ENCODE measurements at places on chromosomes 3 and 15. TPM values are rescaled to one million over a fixed set of nuclear protein-coding genes. Genes with fewer than 3 reads are reported as not detected.
A peak's percentile ranks its signal among the peaks of the same experiment; 100 is the strongest.

GRCh38 chr3:138909904-138910303 is 37.0 kb downstream of the FOXL2 start:
- H3K27me3 ChIP-seq: no peaks in the 10 kb centered on the region
- no peaks in the 10 kb centered on the region for H3K36me3 ChIP-seq
- H3K27ac ChIP-seq: no peak overlapping the region
- H3K4me3 ChIP-seq: no peak overlapping the region

Gene PLA2G4F
- total RNA-seq: 0.78 TPM

DNA sequence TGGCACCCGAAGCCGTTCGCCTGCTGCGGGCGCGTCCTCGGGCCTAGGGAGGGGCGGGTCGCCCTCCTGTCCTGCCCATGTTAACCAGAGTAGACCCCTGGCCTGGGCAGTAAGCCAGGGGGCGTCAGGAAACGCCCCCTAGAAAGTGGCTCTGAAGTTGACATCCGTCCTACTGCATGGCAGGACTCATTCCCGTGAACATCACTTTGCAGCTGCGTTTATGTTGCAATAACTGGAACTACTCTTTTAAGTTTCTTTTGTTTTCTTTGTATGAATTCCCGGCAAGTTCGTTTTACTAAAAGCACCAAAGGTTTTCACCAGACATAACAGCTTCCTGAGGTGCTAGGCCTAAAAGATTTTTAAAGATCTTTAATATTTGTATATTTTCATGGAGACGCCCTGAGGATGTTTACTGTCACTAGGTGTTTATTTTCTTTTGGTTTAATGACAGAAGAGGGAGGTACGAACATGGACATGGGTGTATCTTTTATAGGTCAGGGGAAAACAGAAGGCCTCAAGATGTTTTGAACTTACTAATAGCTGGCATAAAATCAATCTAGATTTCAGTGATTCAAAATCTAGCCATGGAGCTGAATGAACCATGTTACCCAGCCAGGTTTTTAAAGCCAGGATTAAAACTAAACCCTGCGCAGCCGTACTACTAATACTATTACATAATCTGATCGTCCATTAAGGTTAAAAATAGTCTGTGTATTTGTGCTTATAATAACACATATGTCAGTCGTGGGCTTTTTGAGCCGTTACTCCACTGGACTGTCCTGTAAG is 1.0 kb downstream of the C15orf61 start:
- peaks cover 15% of the 10 kb centered on the region for H3K4me1 ChIP-seq
- H3K27ac ChIP-seq: peak overlapping the region; percentile 97
- H3K27me3 ChIP-seq: no peaks in the 10 kb centered on the region
- peak overlapping the region; percentile 54 for H3K4me3 ChIP-seq
- peak; percentile 44 for DNase-seq

GRCh38 chr3:76349715-76350480 is 564.5 kb upstream of the ZNF717 start:
- peaks cover 5% of the 10 kb centered on the region for H3K4me1 ChIP-seq
- no peak overlapping the region for H3K27ac ChIP-seq
- no peak for DNase-seq
- no peak overlapping the region for H3K4me3 ChIP-seq

GRCh38 chr3:168322941-168323340 is 227.2 kb upstream of the GOLIM4 start:
- no peak overlapping the region for H3K27ac ChIP-seq
- H3K4me3 ChIP-seq: no peak overlapping the region
- H3K4me1 ChIP-seq: no peaks in the 10 kb centered on the region
- no peaks in the 10 kb centered on the region for H3K27me3 ChIP-seq
- peaks cover 36% of the 10 kb centered on the region for H3K36me3 ChIP-seq

- H3K27me3 ChIP-seq: no peaks in the 10 kb centered on the region
- no peak overlapping the region for H3K4me3 ChIP-seq
- H3K4me1 ChIP-seq: peaks cover 65% of the 10 kb centered on the region
Measured at GRCh38 chr15:35693286-35693685, 147.3 kb upstream of the DPH6 start.

DNA sequence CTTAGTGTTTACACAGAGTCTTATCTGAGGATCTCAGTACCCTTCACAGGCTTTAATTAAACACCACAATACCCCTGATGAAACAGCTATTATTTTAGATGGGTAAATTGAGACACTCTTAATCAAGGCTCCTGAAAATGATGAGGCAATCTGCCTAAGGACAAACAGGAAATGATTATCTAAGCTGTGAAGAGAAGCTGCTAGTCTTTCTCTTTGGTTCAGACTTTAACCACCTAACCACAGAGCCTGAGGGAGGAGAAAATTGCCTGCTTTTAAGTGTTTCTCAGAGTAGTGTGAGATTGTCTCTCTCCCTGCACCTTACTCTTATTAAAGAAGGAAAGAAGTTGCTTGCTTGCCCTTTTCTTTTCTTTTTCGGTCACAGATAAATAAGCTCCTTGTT is 364.3 kb upstream of the ADAMTS9 start:
- H3K27me3 ChIP-seq: no peaks in the 10 kb centered on the region
- no peaks in the 10 kb centered on the region for H3K4me1 ChIP-seq
- H3K27ac ChIP-seq: no peak overlapping the region
- no peaks in the 10 kb centered on the region for H3K36me3 ChIP-seq

DNA sequence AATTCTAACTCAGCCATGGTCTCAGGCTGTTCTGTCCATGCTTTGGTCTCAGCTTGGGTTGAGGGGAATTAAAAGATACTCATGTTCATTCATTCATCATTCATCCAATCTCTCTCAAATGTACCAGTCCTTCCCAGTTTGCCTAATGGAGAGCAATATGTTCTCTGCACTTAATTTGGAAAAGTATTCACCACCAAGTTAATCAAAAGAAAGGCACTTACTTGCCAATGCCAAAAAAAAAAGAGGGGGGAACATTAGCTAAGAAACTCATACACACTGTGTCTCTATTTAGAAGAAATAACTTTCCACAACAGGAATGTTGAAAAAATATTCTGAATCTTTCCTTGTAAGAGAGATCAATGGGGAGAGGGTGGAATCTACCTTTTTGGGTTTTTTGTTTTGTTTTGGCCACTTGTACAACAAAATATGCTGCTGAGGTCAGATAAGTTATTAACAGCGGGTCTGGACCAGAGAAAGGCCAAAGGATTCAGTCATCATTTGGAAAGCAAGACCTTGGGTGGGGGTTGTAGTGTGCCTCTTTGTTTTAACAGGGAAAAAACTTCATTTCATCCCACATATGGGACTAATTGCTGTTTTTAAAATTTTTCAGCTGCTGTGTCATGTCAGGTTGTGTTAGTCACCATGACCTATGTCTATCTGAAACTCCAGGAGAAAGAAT is 152.3 kb downstream of the FBN1 start:
- H3K27ac ChIP-seq: no peak overlapping the region
- no peaks in the 10 kb centered on the region for H3K4me1 ChIP-seq
- H3K4me3 ChIP-seq: no peak overlapping the region
- no peaks in the 10 kb centered on the region for H3K27me3 ChIP-seq
- DNase-seq: no peak
- no peaks in the 10 kb centered on the region for H3K36me3 ChIP-seq

DNA sequence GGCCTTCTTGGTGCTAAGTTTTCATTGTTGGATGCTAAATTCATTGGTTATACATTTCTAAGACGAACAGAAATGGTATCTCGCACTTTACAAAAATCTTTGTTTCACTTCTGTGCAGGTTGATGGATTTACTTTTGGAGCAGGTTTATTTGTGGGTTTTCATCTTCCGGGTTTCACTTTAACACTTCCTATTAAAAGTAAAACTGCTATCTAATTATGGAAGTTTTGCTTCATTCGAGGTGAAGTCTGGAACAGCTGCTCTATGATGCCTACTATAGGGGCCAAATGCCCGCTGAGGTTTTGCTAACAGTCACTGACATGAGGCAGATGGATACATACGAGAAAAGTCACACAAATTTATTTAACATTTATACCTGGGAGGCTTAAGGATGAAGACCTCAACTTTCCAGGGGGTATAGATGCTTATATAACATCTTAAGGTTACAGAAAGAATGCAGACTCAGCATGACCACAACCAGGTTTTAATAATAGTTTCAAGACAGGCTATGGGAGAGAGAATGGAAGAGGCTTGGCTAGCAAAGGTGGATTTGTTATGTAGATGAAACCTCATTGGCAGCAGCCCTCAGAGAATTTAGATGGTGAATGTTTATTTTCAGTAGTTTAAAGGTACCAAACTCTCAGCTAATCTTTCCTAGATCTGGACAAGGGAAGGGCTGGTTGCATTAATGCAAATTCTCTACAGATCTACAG is 54.2 kb downstream of the OSTN start:
- H3K27ac ChIP-seq: no peak overlapping the region
- DNase-seq: no peak
- H3K4me1 ChIP-seq: peaks cover 7% of the 10 kb centered on the region

DNA sequence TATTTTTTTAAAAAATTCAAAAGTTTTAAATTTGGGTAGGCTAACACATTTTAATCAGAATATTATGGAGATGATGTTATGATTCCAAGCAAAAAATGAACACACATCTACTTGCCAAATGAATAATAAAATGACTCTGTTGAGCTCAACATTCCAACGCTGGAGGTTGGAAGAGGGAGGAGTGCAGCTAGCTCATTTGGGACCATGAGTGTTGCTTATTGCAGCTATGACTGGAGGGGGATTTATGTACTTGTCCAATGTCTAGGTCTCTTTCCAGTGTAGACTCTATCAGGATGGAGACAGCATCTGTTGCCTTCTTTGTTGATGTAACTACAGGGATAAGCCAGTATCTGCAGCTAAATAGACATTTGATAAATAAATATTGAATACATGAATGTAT is 310.6 kb downstream of the CACNA2D3 start:
- no peak for DNase-seq
- H3K4me3 ChIP-seq: no peak overlapping the region
- H3K4me1 ChIP-seq: no peaks in the 10 kb centered on the region
- no peaks in the 10 kb centered on the region for H3K27me3 ChIP-seq
- no peaks in the 10 kb centered on the region for H3K36me3 ChIP-seq

- H3K27me3 ChIP-seq: no peaks in the 10 kb centered on the region
- no peak for DNase-seq
- no peak overlapping the region for H3K4me3 ChIP-seq
- no peaks in the 10 kb centered on the region for H3K36me3 ChIP-seq
- no peak overlapping the region for H3K27ac ChIP-seq
- peaks cover 8% of the 10 kb centered on the region for H3K4me1 ChIP-seq
Measured at GRCh38 chr3:35665390-35666055, 26.2 kb downstream of the ARPP21 start.

- peaks cover 47% of the 10 kb centered on the region for H3K4me1 ChIP-seq
- H3K27ac ChIP-seq: peak overlapping the region; percentile 14
- H3K27me3 ChIP-seq: no peaks in the 10 kb centered on the region
- H3K4me3 ChIP-seq: no peak overlapping the region
- no peaks in the 10 kb centered on the region for H3K36me3 ChIP-seq
- DNase-seq: no peak
Measured at GRCh38 chr3:29331035-29331434, 50.2 kb downstream of the RBMS3 start.

Gene OXTR
- 0.49 TPM for total RNA-seq

DNA sequence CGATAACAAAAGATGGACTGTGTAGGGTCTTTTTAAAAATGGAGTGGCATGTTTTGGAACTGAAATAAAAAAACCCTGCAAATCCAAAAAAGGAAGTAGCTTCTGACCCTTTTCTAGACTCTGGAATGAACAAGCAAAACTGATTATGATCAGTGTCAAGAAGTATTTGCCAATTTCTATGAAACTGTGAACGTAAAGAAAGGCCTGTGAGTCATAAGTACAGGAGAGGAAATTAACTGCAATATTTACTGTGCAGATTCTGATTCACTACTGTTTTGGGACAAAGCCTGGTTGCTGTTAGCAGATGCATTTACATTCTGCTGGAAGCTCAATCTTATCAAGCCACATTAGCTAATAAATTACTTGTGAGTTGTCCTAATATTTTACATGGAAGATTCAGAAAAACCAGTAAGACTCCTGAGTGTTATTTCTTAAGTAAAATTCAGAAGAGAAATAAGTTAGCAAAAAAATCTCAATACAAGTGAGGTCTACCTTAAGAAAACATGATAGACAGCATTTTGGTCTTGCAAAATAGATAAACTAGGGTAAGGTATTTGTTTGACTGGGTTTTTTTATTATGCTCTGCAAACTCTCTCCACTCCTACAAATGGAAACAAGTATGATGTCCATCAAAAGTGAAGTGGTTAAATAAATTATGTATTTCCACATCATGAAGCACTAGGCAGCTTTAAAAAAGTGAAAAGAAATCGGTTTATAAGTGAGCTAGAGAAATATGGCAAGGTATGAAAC is 90.2 kb upstream of the LMOD3 start:
- no peak overlapping the region for H3K4me3 ChIP-seq
- H3K27me3 ChIP-seq: no peaks in the 10 kb centered on the region
- H3K4me1 ChIP-seq: no peaks in the 10 kb centered on the region
- peak; percentile 89 for DNase-seq
- peaks cover 39% of the 10 kb centered on the region for H3K36me3 ChIP-seq

GRCh38 chr3:39485547-39485946 is 18.1 kb downstream of the MOBP start:
- no peak for DNase-seq
- no peaks in the 10 kb centered on the region for H3K36me3 ChIP-seq
- no peak overlapping the region for H3K4me3 ChIP-seq
- H3K27me3 ChIP-seq: no peaks in the 10 kb centered on the region

DNA sequence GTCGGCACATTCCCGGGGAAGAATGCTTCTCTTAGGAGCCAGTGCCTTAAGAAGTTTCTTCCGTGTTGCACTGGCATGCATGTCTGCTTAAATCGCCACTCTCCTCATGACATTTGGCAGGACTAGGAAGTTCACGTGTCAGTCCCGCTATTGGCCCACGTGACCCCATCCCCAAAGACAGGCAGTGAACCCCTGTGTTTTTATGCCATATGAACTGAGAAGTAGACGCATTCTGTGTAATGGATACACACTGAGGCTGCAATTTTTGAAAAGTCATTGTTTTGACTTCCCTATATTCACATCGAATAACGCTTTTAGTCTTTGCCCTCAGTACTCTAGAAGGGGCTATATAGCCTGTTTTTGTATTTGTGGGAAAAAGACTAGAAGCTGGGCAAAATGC is 125.6 kb upstream of the TBL1XR1 start:
- DNase-seq: no peak
- H3K27me3 ChIP-seq: no peaks in the 10 kb centered on the region
- H3K4me1 ChIP-seq: peaks cover 17% of the 10 kb centered on the region
- no peaks in the 10 kb centered on the region for H3K36me3 ChIP-seq

DNA sequence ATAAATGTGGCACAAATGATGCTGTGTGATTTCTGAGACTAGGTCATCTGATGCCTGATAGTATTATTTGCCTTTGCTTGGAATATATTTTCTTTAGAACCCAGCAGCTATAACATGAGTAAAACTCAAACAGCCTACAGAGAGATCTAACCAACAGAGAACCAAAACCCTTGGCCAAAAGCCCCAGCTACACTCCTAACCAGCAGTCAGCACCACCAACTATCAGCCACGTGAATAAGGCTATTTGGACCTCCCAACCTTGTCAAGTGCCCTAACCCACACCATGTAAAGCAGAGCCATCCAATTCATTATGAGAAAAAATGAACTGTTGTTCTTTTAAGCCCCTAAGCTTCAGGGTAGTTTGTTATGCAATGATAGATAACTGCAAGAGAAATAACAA is 114.6 kb upstream of the MELTF start:
- DNase-seq: no peak
- no peak overlapping the region for H3K27ac ChIP-seq
- peaks cover 12% of the 10 kb centered on the region for H3K36me3 ChIP-seq
- no peak overlapping the region for H3K4me3 ChIP-seq
- H3K4me1 ChIP-seq: no peaks in the 10 kb centered on the region

- H3K4me1 ChIP-seq: peaks cover 35% of the 10 kb centered on the region
- no peak overlapping the region for H3K4me3 ChIP-seq
- no peak for DNase-seq
- no peaks in the 10 kb centered on the region for H3K27me3 ChIP-seq
- H3K36me3 ChIP-seq: no peaks in the 10 kb centered on the region
Measured at GRCh38 chr3:48038971-48039481, 22.8 kb upstream of the MAP4 start.
